ENCODE measurements at places on chromosomes 6 and 20.

DNA sequence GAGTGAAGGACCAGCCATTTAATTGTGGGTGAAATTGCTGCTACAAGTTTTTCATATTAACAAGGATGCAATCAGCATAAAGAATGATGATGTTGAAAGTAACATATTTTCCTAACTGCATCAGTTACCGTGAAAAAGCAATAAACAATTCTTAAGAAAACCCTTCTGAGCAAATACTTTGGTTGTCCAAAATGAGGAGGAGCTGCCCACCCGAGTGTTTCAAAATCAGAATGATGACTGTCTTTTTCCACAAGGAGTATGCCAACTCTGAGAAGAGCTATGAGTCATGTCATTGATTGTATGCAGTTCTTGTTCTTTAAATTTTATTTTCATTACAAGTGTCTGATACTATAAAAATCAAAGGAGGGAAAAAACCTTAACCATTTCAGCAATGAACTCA, 470.5 kb downstream of the COL12A1 start:
- DNase-seq = no peak

DNA sequence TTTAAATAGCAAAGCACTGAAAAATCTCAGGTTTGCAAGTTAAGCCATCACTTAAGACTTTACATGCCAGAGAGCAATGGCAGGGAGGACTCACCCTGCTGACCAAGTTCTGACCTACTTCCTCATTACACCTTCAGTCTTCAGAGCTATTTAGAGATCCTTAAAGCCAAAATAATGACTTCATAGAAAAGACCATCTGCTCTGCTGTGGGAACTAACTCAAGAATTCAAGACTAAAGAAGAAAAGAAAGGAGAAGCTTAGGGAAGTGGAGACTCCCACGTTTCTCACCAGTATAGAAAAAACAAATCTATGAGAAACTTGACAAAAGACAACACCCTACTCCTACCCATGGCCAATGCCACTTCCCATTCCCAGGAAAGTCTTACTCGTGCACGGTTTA, 28.6 kb downstream of the XPO5 start:
- DNase-seq = no peak

GRCh38 chr20:23634044-23634801, 3.5 kb downstream of the CST3 start:
- no peak for DNase-seq

GRCh38 chr20:34701405-34702085, 2.6 kb upstream of the TP53INP2 start:
- DNase-seq = no peak

DNA sequence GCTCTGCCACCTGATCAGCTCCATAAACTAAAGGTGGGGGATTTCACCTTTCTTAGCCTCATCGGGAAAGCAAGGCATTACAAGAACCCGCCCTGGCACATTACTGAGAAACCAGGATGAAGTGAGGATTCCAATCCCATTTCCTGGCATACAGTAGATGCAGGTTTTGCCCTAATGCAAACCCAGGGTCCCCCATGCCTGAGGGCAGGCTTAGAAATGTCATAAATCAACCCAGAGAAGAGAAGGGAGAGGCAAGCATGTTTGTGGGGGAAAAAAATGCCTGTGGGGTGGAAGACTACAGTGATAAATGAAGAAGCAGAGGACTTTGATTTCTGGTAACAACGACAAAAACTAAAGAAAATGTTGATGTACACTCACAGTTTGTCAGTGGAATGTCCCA, 18.0 kb upstream of the PMEPA1 start:
- no peak for DNase-seq

DNA sequence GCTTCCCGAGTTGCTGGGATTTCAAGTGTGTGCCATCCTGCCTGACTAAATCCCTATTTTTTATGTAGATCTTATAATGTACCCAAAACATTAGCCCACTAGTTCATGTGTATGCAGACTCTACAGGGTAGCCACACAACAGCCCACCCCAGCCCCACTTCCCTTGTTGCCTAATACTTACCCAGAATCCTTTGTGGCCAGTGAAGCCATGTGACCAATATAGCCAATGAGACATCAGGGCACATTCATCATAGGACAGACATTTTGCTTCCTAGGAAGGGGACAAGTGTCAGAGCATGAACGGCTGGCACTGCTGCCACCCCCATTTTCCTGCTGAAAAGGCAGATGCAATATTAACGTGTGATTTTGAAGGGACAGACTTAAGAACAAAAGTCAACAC, 36.0 kb upstream of the TCP11 start:
- no peak for DNase-seq
